Stimulated activated CD4-positive, alpha-beta T cell treated with anti-CD3 and anti-CD28 coated beads, Interleukin-12 subunit alpha, Interleukin-12 subunit beta, amount 100 ng/mL, for 48 hours (primary cell): ENCODE measurements at places on chromosomes 11 and 22.

DNA sequence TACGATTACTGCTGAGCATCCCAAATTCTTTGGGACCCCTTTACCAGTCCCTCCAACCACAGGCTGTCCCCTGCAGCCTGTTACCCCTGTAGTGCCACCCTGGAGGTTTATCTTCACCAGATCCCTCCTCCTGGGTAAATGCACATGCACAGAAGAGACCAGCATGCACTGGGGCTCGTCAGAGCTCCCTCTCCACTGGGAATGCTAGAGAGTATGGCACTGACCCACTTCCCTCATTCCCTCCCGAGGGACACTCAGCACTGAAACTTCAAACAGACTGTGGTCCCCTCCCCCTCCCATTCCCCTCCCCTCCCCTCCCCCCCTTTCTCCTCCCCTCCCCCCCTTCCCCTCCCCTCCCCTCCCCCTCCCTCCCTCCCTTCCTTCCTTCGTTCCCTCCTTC is 49.1 kb downstream of the C11orf91 start:
- DNase-seq: no peak

DNA sequence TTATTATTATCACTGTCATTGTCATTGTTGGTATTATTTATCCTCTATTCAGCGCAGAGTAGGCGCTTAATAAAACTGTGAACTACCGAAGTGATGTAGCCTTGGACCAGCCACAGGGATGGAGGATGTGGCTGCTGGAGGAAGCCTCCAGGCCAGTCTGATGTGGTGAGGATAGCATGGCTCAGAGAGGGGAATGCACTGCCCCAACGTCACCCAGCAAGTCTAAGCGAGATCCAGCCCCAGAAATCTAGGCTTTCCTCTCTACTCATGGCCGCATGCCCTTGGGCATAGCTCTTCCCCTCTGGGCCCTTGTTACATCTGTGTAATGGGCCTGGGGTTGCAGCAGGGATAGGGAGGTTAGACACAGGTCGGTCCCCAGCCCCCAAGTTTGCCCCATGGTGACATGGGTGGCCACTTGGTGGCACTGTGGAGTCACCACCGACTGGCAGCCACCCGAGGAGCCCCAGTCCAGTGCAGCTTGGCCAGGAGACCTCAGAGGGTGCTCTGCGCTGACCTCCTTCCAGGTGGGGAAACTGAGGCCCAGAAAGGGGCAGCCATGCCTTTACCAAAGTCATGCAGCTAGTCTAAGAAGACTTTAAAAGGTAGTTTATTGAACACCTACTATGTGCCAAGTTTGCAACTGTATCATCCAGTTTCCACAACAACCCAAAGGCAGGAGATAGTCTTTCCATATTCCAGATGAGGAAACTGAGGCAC is 395.7 kb downstream of the MN1 start:
- DNase-seq: peak; percentile 17

DNA sequence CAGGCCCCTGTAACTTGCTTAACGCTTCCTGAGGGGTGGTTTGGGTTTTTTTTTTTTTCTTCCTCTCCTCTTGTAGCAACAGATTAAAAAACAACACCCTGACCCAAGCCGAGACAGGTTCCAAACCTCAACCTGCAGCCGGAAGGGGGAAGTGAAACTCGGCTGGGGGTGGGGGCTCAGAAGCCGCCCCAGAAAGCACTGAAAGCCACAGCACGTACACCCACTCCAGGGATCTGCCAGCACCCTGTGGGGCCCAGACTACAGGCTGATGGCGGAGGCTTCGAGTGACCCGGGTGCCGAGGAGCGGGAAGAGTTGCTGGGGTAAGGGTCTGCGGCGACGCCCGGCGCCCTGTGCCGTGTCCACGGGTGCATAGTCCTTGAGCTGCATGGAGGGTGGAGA is at the start of gene LSP1:
Gene LSP1 (plus strand): TSS at position 208 of the 400 bp plus-strand sequence. CDS start 61 bp downstream, at position 269.
- peak; percentile 81 for DNase-seq

DNA sequence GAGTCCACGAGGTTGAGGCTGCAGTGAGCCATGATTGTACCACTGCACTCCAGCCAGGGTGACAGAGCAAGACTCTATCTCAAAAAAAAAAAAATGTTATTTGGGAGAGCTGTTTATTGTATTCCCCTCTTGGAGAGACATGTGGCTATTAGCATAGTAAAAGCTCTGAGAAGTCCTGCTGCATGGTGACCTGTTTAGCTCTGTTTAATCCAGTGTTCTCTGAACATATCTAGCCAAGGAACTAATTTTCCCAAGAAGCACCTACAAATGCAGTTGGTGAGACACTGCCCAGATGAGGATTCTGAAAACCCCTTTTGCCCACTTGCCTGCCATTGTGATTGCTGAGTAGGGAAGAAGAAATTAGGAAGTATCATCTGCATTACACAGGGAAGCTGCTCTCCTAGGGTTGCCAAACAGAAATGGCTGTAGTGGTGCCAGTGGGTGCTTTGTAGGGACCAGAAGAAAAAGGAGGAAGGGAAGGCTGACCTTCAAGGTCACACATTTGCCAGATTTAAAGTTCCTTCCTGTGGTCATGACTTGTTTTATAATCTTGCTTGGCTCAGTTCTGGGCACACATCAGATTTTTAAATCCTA is 15.7 kb downstream of the TIMP3 start:
- DNase-seq: no peak

DNA sequence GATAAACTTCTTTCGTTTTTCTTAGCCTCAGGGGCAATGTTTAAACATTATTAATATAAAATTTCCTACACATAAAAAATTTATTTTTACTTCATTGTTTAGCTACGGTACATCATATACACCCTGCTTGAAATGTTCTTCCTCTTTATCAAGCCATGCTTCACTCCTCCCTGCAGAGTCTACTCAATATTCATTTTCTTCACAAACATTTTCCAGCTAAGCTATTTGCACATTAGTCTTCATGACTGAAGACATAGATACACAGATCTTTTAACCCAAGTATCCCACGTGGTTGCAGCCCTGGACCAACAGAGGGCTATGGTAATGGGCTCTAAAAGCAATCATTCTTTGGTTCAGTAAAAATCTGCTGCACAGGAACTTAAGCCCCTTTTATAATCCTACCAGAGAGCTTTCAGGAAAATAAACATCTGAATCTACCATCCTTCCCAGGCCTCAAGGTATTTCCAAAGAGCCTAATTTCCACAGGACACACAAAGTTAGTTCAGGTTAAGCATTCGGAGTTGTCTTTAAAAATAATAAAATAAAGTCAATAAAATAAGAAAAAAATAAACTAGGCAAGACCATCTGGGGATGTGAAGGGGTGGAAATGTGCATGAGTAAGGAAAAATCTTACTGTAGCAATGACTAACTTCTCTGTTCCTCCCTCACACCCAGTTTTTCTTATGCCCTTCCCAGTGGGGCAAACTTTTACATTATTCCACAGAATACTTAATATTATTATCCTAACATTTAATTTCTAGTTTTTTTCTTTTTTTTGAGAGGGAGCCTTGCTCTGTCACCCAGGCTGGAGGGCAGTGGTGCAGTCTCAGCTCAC is 21.6 kb upstream of the OR6X1 start:
- no peak for DNase-seq

DNA sequence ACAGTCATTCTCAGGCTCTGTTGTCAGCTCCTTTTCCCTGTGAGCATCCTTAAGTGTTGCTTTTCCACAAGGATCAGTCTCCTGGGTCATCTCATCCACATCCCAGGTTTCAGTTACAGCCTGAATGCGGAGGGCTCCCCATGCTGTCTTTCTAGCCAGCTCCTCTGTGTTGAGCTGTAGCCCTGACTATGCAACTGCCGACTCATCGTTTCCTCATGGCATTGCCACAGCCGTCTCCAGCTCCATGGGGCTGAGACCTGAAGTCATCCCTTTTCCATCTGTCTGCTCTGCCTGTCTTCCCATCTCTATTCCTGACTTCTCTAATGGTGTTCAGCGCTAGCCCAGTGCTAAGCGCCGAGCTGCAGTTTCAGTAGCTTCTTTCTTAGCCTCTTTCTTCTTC is 11.8 kb downstream of the SAMM50 start:
- DNase-seq: no peak

DNA sequence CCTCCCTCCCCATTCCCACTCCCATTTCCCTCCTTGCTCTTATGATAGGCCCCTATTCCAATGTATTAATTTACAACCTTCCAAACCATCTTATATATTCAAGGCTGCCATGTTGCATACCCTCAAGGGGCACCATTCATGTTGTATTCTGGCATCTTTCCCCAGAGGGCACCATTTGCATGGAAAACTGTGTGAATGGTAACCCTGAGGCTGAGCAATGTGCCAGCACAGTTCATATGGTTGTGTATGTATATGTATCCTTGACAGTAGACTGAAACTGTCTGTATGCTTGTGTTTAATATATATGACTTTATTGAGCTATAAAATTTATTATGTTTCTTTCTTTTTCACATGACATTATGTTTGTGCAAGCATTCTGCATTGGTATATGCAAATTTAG is 7.3 kb downstream of the RASSF10 start:
- no peak for DNase-seq

DNA sequence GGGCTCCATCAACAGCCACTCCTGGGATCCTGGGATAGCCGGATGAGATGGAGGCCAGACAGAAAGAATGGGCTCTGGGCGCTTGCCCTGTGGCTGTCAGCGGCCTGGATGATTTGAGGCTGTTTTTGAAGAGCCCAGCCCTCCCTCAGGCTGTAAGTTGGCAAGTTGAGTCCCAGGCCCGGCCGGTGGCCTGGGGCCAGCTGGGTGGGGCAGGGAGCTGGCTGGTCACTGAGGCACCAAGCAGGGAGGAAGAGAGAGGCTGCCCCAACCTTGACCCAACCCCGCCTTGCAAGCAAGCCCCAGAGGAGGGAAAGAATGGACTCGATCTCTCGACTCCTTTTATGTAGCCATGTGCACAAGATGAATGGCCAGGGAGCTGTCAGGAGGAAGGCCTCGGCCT is 34.9 kb downstream of the RIBC2 start:
- DNase-seq: no peak

DNA sequence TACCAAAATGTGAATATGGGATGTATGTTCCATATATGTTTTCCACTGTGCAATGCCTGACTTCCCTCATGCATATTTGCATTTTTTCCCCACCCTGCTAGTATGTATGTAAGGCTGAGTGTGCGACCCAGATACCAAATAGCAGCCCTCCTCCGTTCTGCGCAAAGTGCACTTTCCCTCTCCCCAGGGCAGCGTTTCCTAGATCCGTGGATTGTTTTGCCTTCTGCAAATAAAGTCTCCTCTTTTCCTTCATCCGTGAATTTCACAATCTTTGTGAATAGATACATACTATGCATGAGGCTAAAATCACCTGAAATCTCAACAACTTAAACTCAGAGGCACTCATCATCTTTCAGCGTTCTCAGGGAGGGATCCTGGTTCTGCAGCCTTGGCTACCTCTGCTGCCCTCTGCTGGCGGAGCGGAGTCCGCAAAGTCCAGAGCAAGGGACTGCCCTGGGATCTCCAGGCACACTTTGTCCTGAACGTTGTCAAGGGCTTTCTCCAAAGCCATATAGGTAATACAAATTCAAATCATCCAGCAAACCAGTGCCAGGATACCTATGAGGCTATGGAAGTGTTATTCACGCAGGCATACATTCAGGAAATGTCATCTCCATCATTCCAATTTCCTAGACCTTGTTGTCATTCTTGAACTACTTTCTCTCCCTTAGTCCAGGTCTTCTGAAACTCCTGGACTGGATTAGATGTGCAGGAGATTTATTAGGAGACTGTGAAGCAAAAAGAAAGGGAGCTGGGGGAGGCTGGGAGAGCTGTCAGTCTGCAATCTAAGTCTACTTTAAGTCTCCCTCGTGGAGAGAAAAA is 53.1 kb downstream of the CNTF start:
- peak; percentile 75 for DNase-seq
